Central memory CD8-positive, alpha-beta T cell (primary cell): ENCODE measurements at places on chromosomes 4 and X.

DNA sequence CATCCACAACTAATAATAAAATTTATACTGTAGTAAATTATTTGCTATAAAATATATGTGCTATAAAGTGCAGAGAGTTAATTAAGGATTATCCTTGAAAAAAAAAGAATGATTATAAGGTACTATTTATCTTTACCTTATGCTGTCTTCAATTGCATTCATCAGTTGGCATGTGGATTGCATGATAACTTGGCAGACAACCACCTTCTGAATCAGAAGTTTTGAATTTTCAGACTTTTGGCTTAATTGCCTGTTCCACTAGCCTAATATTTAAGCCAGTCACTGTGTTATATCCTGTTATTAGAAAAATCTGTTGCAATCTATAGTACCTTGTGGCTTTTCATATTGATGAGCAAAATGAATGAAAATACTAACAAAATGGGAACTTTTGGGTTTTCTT is 1040.3 kb upstream of the PCDH10 start:
- no peak for DNase-seq

GRCh38 chr4:73068491-73069337 is 802 bp downstream of the COX18 start:
- no peak for DNase-seq

DNA sequence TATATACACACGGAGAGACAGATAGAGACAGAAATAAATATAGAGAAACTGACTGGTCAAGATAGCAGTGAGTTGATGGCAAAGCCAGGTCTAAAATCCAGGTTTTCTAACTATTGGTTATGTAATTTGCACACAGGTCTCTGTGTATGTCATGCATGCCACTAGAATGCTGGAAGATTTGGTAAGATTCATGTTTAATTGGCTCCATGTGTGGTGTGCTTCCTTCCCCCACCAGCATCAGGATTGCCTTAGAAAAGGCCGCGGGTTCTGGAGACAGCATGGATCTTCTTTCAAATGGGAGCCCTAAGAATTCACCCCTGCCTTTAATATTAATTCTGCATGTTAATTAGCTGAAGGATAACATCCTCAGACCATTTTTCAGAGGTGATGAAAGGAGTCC is 31.3 kb downstream of the HAND2 start:
- no peak for DNase-seq

DNA sequence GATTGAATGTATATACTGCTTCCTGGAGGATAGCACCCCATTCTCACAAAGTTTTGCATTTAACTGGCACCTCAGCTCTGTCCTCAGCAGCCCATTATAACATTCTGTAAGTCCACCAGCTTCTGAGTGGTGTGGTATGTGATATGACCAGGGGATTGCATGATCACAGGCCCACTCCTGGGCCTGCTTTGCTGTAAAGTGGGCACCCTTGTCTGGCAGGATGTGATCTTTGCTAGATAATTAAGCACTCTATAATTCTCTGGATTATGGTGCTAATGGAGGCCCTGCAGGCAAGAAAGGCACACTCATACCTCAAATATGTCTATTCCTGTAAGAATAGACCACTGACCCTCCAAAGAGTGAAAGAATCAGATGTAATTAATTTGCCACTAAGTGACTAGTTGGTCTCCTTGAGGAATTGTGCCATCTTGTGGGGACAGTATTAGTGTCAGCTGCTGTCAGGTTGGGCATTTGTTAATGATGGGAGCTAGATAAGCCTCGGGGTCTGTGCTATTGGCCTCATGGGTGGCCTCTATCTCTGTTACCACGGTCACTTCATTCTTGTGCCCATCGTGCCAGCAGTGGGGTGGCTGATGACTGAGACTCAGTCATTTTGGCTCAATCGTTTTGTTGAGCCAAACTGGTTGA is 2.2 kb upstream of the CFI start:
- no peak for DNase-seq

DNA sequence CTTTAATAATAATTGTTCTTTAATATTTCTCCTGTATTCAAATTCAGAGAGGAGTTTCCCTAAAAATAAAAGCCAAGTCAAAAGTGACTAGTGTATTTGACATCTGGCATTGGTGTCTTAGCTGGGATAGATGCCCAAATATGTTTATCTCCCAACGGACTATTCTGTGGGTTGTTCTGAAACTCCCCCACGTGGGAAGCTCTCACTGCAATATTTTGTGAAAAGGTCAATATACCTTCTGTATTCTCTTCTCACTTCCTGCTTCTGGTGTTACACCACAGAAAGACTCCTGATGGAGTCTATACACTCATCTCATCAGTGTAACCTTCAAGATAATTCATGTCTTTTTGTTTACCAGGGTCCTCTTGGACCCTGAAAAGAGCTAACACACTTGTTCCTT is 2052.8 kb upstream of the TENM3 start:
- DNase-seq = no peak

- DNase-seq = no peak
These were observed 27.1 kb upstream of the HGFAC start for GRCh38 chr4:3414421-3415279.

- DNase-seq = no peak
These were observed 207.6 kb upstream of the SLITRK2 start for GRCh38 chrX:145609951-145610511.

GRCh38 chr4:16029886-16030285 is 53.9 kb downstream of the PROM1 start:
- no peak for DNase-seq

- no peak for DNase-seq
These were observed 132.8 kb upstream of the FUNDC1 start for GRCh38 chrX:44675362-44676024.

- DNase-seq = no peak
These were observed 88.1 kb downstream of the RASL11B start for GRCh38 chr4:52950226-52950625.

DNA sequence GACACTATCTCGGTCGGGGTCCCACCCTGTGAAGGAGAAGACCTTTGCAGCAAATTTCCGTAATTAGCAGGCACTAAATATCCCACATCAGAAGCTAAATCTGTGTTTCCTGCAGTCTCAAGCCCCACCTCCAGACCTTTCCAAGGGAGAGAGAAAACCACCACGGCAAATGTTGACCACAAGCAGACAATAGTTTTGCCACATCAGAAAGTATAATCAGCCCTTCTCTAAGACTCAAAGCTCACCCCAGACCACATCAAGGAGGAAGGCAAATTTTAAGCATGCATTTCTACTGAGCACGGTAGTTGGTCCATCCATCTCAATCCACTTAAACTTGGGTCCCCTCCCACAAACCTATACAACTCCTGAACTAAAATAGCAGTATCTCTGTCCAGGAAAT is 398.5 kb downstream of the GPM6A start:
- DNase-seq = no peak

- no peak for DNase-seq
These were observed 142.4 kb downstream of the AMELX start for GRCh38 chrX:11435568-11435967.

DNA sequence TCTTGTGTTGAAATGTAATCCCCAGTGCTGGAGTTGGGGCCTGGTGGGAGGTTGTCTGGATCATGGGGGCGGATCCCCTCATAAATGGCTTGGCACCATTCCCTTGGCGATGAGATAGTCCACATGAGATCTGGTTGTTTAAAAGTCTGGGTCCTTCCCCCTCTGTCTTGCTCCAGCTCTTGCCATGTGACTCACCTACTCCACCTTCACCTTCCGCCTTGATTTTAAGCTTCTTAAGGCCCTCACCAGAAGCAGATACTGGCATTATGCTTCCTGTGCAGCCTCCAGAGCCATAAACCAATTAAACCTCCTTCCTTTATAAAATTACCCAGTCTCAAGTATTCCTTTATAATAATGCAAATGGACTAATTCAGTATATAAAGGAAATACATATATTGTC is 111.5 kb downstream of the NR3C2 start:
- DNase-seq = no peak

GRCh38 chr4:47746122-47746521 is 91.7 kb downstream of the CORIN start:
- DNase-seq = no peak

GRCh38 chrX:3379111-3379510 is 32.7 kb upstream of the MXRA5 start:
- DNase-seq = no peak

DNA sequence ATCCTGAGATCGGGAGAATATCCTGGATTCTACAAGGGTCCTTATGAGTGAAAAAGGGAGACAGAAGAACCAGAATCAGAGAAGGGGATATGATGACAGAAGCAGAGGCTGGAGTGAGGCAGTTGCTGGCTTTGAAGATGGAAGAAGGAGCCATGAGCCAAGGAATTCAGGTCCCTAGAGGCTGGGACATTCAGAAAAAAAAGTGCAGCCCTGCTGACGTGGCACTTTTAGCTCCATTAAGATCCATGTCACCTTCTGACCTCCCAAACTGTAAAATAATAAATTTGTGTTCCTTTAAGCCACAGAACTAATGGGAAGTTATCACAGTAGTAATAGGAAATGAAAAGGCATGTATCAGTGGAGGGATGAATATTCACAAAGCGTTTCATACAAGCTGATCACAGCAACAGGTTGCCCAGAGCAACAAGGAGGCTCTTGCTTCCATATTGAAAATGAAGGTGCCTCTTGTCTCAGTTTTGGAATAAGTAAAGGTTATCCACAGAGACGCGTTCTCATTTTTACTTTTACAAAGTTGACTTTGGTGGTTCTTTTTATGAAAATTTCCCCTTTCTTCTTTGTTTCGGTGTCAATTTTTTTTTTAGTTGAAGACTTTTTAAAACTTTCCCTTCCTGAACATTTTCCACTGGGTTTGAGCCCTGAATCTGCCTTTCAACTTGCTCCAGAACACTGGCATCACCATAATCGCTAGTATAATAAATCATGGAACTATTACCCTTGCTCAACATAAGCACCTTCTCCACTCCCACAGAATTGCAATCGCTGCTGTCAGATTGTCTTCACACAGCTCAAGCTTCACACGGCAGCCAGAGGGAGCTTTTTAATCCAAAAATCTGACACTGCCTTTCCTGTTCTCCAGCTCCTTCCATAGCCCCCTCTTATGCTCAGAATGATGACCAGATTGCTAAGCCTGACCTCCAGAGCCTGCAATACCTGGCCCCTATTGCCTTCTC is 127.6 kb upstream of the RBPJ start:
- DNase-seq = no peak

GRCh38 chr4:155787113-155787710 is 28.4 kb downstream of the GUCY1B1 start:
- DNase-seq = no peak

GRCh38 chrX:1537031-1537715 is at the start of gene P2RY8:
Gene P2RY8, minus strand, starts transcription at chrX:1537185. Its CDS starts 70,627 bp downstream, at chrX:1466558.
- DNase-seq = peak; percentile 60

GRCh38 chr4:103099691-103100392 is at the start of gene BDH2:
Gene BDH2, minus strand, starts transcription at chr4:103099834. Its CDS starts 3,580 bp downstream, at chr4:103096254.
- peak; percentile 45 for DNase-seq

GRCh38 chr4:85967872-85968271 is 392.0 kb downstream of the MAPK10 start:
- DNase-seq = no peak

DNA sequence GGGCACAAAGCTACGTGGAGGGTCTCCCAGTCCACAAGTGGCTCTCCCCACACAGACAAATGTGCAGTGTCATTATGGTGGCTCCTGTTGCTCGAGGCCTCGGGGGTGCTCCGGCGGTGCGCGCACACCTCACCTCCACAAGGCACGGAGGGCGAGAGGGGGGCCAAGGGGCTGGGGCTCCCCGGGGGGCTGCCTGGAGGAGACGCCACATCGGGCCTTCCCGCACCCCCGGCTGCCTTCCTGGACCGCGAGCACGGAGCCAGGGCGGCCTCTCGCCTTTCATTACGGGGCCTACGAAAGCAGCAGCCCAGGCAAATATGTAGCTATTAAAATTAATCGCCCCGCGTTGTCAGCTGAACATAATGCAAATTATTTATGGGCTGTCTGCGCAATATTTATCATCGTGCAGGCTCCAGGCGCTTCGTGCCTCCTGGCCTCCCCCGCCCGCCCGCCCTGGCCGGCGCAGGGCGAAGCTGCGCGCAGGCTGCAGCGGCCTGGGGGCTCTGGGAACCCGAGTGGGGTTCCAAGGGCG is 70.8 kb upstream of the BCOR start:
- DNase-seq = no peak

- no peak for DNase-seq
These were observed 46.1 kb upstream of the CITED1 start for GRCh38 chrX:72351606-72352334.

- DNase-seq = no peak
These were observed 648 bp downstream of the SYNPO2 start for GRCh38 chr4:118889312-118889691.
